Activated CD4-positive, alpha-beta memory T cell treated with anti-CD3 and anti-CD28 coated beads for 36 hours (primary cell): ENCODE measurements at places on chromosomes 1 and 21. TPM values are rescaled to one million over a fixed set of nuclear protein-coding genes. Genes with fewer than 3 reads are reported as not detected.

The RHBG gene
- not detected for total RNA-seq

- DNase-seq = no peak
Measured at GRCh38 chr1:154743526-154744036, 126.5 kb downstream of the KCNN3 start.

GRCh38 chr21:33522953-33523349 lies 19.0 kb downstream of the GART start:
- no peak for DNase-seq

The CLCA1 gene
- not detected for total RNA-seq

The NR1I3 gene
- not detected for total RNA-seq

The SPATA21 gene
- total RNA-seq = not detected

- no peak for DNase-seq
Measured at GRCh38 chr1:156014829-156015228, 5.9 kb downstream of the SSR2 start.

DNA sequence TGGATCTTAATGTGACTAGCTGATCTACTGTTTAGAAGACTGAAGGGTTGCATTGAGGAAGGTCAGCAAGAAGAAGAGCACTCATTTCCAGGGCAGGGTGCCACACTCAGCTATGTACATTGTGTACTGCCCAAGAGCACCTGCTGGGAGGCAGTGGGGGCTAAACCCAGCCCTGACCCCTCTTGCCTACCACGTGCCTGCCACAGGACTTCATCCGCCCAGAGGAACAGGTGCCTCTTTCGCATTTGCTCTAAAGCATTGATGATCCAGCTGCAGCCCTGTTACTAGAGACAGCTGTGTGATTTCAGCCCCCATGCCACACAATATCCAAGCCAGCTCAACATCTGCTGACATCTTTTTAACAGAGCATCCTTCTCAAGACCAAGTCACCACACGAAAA lies 341.8 kb downstream of the LMX1A start:
- no peak for DNase-seq

GRCh38 chr1:54488065-54488750 lies 59.8 kb upstream of the ACOT11 start:
- DNase-seq = peak; percentile 83

- DNase-seq = no peak
Measured at GRCh38 chr1:175070818-175071217, 3.2 kb downstream of the TNN start.

The LSS gene
- total RNA-seq = 22.7 TPM

The TFF2 gene
- total RNA-seq = not detected

DNA sequence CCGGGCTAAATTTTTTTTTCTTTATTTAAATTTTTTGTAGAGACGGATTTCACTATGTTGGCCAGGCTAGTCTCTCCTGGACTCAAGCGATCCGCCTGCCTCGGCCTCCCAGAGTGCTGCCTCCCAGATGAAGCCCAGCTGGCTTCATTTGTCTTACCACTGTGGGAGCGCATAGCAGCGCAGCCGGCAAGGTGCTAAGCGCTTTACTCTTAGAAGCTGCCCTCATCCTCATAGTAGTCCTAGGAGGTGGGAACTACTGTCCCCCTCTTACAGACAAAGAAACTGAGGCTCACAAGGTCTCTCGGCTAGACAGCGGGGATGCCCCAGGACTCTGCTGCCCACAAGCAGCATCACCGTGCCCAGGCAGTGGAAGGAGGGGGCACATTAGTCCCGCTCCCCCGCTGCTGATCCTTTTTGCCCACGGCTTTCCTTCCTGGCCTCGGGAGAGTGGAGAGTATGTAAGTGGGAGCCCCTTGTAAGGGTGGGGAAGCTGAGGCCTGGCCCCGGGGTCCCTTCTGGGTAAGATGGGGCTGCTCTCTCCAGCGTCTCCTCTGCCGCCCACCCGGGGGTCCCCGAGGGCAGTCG lies 726 bp downstream of the TMEM54 start:
- no peak for DNase-seq

GRCh38 chr1:241677201-241677600 lies 25.1 kb downstream of the WDR64 start:
- no peak for DNase-seq

DNA sequence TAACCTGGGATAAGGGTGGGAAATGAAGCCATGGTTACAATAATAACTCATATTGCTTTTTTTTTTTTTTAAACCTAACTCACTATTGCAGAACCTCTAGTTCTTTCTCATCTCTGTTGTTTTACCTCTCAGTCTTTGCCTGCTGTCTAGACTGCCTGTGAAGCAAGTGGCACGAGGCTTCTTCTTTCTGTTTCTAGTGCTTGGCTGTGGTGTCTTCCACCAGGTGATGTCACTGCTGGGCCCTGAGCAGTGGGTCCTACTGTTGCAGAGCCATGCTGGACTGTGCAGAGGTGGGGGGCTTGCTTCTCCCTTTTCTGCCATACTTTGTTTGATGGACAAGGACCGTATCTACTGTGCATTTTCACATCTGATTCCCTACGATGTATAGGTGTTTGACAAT lies 51.7 kb downstream of the ZNF326 start:
- no peak for DNase-seq

The GCSAML gene
- total RNA-seq = not detected

The LPAR3 gene
- total RNA-seq = 0.83 TPM

GRCh38 chr1:25569597-25570396 lies 26.4 kb downstream of the LDLRAP1 start:
- DNase-seq = no peak

DNA sequence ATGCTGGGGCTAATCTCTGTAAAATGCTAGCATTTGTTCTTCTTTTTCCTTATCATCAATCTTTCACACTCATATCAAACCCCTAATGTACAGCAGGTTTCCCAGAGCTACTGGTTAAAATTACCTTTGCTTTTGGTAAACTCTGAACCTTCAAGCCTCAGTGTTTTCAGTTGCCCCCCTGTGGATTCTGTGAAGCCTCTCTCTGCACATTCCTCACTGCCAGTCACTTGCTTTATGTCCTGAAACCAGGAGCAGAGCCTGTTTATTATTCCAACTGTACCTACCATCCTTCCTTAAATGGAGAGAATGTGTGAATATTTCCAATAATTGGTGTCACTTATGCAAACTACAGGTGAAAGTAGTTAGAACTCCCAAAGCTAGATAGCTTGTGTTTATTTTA lies 134.2 kb downstream of the NEK7 start:
- DNase-seq = no peak

DNA sequence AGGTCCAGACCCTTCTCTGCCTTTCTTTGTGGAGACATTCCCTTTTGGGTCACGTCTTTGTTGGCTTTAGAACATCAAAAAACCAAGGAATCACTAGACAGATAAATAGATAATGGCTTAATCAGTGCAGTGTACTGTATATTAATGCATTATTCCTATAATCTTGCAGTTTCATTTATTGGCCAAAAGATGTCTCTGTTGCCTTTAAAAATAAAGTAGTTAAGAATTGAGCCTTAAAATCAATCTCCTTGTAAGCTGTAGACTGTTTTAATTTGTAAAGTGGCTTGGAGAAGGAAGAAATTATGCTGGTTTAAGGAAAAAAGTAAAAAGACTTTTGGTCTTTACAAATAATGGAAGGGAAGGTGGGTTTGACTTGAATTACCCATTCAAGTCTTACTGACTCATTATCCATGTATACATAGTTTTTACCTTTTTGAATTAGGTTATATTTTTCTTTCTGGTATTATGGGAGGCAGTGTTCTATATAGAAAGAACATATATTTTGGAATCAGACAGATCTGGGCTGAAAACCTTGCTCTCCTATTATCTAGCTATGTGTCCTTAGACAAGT lies 84.6 kb downstream of the VPS13D start:
- DNase-seq = no peak

The SOX13 gene
- 5.8 TPM for total RNA-seq

DNA sequence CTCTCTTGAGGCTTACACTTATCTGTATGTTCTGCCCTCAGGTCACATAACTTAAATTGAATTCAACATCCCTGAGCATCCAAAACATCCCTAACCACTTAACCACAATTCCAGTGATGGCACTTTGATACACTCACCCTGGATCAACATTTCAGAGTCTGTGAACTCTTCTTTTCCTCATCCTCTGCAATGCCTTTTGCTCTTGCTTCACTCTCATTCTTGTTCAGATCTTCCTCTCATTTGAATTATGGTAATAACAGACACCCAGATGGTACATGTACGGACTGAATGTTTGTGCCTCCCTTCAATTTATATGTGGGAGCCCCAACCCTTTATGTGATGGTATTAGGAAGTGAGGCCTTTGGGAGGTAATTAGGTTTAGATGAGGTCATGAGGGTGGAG lies 33.4 kb downstream of the PTGER3 start:
- DNase-seq = no peak

The OR2T10 gene
- total RNA-seq = not detected

The GNAT2 gene
- total RNA-seq = 0.31 TPM

The CELA3B gene
- not detected for total RNA-seq

The HES5 gene
- total RNA-seq = not detected

DNA sequence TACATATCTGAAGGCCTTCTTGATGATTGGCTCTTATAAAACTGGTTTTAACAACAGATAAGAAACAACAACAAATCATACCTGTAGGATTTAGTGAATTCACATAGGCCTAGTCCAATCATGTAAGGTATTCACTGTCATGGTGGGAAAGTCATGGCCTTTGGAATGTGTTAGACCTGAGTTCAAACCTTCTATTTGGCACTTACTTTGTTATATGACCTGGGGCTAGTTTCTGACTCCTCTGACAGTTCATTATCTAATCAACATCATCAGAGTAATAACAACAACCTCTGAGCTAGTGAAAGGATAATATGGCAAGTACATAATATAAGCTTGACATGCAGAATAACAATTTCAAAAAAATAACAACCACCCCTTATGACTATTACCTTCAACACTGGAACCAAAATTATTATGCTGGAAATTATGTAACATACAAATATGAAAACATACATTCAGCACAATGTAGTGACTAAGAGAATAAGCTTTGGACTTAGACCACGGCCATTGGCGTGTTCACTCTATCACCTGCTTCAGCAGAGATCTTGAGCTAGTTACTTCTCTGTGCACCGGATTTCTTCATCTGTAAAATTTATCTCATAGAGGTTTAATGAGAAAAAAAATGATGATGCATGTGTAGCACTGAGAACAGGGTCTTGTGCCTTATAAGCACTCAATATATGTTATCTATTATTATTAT lies 597.6 kb downstream of the LMO4 start:
- DNase-seq = no peak
